ENCODE measurements at places on chromosomes 2 and 18.

DNA sequence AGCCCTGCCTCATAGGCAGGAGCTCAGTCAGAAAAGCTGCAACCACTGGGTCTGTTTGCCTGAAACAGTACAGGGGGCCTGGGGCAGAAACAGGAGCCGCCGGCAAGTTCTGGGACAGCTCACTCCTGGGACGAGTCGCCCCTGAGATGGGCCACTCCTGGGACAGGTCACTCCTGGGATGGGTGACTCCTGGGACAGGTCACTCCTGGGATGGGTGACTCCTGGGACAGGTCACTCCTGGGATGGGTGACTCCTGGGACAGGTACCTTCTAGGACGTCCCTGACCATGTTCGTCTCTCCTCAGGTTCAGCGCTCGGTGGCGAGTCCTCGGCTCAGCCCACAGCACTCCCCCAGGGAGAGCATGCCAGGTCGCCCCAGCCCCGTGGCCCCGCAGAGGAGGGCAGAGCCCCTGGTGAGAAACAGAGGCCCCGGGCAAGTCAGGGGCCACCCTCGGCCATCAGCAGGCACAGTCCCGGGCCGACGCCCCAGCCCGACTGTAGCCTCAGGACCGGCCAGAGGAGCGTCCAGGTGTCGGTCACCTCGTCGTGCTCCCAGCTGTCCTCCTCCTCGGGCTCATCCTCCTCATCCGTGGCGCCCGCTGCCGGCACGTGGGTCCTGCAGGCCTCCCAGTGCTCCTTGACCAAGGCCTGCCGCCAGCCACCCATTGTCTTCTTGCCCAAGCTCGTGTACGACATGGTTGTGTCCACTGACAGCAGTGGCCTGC is 51.8 kb downstream of the NTSR2 start:
- DNase-seq = no peak

- no peak for DNase-seq
These were observed 85.3 kb downstream of the SOCS6 start for GRCh38 chr18:70374154-70374553.

- DNase-seq = no peak
These were observed 47.3 kb upstream of the GALR1 start for GRCh38 chr18:77202329-77202728.

GRCh38 chr2:239949537-239949936 is 75.6 kb downstream of the NDUFA10 start:
- no peak for DNase-seq

- no peak for DNase-seq
These were observed 261.4 kb downstream of the CYP26B1 start for GRCh38 chr2:71886241-71886640.

- no peak for DNase-seq
These were observed 39.0 kb downstream of the FBXO48 start for GRCh38 chr2:68428126-68428525.

- DNase-seq = no peak
These were observed 181.7 kb upstream of the SH3BP4 start for GRCh38 chr2:234770031-234770506.

DNA sequence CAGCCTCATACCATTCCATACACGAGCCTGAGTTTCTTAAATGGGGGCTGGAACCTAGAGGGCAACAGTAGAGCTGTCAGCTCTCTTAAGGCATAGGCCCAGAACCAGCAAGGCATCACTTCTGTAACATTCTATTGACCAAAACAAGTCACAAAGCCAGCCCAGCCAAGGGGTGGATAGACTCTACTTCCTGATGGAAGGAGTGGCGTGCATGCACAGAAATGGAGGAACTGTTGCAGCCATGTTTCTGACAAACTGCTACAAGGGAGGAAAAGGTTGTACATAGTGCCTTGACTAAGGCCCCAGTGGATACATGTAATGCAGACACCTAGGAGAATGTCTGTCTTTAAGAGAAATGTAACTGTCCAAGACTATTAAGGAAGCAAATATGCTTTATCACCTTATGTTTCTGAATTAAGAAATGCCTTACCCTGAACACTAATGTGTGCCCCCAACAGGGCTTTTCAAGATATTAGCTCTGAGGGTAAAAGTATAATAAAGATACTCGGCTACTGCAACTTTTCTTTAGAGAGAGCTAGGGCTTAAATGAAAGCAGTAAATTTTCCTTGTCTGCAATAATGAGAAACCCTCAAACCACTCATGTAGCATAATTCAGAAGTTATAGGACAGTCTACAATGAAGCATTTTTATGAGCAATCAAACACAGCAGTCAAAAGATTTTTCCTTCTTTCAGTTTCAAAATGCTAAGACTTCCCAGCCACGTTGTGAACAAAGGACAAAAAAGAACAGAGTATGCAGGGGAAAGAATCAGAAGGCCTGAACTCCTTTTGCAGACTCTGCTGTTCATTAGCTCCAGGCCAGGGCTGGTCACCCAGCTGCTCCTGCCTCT is 35.1 kb upstream of the CDC42EP3 start:
- no peak for DNase-seq

DNA sequence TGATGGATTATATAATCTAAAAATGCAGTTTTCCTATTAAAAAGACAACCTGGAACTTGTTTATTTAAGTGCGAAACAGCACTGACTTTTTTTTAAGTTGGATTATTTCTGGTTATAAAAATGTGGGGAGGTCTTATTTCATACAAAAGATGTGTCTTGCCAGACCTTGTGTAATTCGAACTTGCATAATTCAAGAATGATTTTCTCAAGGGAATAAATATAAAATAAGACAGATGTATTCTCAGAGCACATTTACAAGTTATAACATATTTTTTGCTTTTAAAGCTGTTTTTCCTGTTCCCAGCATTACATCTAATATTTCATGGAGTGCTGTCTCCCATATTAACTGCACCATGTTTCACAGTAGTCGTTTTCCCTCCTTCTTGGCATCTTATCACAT is 263.1 kb downstream of the CDH20 start:
- DNase-seq = no peak

- no peak for DNase-seq
These were observed 22.2 kb upstream of the YWHAQ start for GRCh38 chr2:9652898-9653479.

GRCh38 chr2:53842891-53843290 is 16.9 kb downstream of the GPR75 start:
- no peak for DNase-seq

- DNase-seq = no peak
These were observed 60.4 kb downstream of the RHOB start for GRCh38 chr2:20507166-20507692.

GRCh38 chr2:217289177-217289906 is 429.5 kb upstream of the TNP1 start:
- no peak for DNase-seq

GRCh38 chr2:127542231-127542630 is 6.7 kb downstream of the MYO7B start:
- no peak for DNase-seq

DNA sequence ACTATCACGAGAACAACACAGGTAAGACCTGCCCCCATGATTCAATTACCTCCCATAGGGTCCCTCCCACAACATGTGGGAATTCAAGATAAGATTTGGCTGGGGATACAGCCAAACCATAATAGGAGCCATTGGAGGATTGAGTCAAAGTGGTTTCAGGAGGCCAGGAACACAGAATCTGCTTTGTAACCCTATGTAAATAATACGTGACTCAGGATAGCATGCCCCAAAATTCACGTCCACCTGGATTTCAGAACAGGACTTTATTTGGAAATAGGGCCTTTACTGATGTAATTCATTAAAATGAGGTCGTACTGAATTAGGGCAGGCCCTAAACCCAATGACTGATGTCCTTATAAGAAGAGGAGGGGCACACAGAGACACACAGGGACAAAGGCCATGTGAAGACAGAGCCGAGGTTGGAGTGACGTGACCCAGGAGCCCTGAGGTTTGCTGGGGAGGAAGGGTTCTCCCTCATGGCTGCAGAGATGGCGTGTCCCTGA is 16.0 kb upstream of the CNDP2 start:
- DNase-seq = no peak

GRCh38 chr2:54963476-54963875 is 86.8 kb downstream of the RTN4 start:
- no peak for DNase-seq

- no peak for DNase-seq
These were observed 125.1 kb downstream of the AQP4 start for GRCh38 chr18:26740396-26740795.

- no peak for DNase-seq
These were observed 1302.7 kb upstream of the PIK3C3 start for GRCh38 chr18:40652321-40652720.

DNA sequence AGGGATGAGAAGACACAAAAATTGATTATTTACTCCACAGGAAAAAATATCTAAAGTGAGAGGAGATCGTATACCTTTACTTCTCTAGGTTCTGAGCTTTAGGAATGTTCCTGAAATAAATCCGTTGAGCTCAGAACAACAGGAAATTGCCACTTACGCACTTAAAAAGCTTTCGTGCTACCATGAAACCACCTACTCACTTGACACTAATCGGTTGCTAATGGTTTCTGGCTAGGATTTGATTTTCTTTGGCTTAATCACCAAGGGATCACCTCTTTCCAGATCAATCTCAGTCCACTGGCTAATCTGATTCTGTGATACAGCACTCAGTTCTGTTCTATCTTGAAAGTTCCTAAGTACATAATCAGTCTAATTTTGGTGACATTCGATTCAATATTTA is 419.6 kb downstream of the DLGAP1 start:
- DNase-seq = no peak

DNA sequence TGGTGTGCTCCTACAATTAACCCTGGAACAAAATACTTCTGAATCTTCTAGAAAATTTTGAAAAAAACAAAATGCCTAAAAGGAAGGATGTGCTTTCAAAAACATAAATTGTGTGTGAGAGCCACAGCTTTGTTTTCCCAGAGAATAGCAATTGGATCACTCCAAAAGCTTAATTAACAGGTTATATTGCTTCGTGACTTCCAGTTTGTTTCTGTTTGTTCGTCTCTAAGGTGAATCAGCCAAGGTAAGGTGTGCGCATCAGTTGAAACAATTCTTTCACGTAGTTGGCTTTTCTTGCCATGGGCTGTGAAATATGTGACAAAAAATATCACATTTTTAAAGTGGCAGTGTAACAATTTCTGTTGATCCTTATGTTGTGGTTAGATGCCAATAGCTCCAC is 90.3 kb upstream of the BARD1 start:
- no peak for DNase-seq

- no peak for DNase-seq
These were observed 864 bp downstream of the KLHL29 start for GRCh38 chr2:23385748-23386338.

- no peak for DNase-seq
These were observed at the start of gene GPR17 for GRCh38 chr2:127645395-127646291. Gene GPR17, plus strand, starts transcription at chr2:127646153. Its CDS starts 4,583 bp downstream, at chr2:127650736.

- DNase-seq = no peak
These were observed 75.6 kb downstream of the SPP2 start for GRCh38 chr2:234126146-234126470.

DNA sequence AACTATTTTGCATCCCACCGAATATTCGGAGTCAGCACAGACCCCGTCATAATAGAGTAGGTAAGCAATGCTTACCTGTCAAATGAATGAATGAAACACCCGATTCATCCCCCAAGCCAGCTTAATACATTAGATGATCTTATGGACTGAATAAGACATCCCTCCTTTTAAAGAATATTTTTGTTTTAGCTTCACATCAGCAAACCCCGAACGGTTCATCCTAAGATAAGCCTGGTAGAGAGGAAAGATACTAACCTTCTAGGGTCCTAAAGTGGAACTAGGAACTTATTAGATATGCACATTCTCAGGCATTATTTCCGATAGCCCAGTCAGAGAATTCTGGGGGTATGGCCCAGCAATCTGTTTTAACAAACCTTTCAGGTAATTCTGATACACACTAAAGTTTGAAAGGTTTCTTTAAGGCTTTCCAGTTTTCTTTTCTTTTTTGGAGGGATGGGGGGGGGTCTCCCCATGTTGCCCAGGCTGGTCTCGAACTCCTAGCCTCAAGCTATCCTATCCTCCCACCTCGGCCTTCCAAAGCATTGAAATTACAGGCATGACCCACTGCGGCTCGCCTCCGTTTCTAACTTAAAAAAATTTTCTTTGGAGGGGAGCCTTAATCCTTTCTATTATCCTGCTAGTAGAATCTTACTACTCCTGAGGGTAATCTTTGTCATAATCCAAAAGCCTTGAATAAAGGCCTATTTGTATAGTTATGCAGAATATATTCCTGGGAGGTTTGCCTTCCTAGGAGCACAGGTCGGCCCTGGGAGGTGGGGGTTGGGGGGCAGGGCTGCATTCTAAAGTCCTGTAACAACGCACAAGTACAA is 1.0 kb upstream of the ACTR3 start:
- no peak for DNase-seq

DNA sequence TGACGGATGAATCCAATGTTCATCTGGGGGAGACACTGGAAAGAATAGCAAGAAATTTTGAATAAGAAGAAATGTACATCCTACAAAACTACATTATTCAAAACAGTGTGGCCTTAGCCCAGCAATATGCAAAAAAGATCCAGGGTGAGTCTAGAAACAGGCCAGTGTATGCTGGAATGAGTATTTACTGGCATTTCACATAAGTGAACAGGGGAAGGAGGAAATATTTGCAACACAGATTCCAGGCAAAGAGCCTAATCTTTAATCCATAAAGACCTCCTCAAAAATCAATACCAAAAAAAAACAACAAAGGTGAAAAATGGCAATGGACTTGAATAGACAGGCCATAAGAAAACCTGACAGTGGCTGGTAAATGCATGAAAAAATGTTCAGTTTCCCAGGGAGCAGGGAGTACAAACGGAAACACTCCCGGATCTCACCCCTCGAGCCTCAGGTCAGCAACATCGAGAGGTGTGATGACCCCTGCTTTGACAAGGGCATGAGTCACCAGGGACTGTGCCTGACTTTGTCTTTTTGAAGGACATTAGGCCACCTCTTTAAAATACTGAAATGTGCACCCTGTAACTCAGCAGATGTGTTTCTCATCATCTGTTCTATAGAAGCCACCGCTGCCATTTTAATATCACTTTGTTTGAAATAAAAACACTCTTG is 12.7 kb upstream of the GPC1 start:
- no peak for DNase-seq

- DNase-seq = no peak
These were observed 89.9 kb upstream of the EPC2 start for GRCh38 chr2:148554459-148555247.

DNA sequence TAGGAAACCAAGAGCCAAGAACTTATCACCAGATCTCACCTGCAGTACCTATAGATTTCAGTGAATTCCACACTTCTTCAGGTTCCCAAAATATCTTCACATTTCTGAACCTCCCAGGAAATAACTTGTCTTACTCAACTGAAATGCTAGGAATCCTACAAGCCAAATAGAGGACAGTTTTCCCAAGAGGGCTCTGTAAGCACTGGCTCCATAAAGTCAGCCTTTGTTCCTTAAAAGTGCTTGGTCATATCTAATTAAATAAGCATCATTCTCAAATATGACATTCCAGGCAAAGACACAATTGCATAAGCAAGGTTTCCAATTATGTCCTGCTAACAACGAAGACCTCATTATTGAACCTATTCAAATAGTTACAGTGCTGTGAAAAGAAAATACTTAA is 154.6 kb upstream of the MGAT5 start:
- DNase-seq = no peak

DNA sequence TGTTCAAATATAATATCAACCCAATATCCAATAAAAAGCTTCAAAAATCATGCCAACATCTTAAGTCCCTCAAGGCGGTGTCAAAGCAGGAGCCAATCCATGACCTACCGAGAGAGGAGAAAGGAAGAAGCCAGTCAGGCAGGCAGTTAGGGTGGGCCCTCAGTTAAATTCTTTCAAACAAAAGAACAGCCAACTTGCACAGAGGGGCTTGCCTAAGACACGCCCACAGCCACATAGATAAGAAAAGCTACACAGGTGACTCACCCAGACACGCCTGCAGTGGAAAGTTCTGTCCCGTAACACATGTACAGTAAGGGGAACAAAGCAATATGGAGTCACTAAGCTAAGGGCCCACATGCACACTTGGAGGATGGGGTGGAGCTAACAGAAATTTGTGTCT is 61.3 kb downstream of the SP110 start:
- no peak for DNase-seq
